ENCODE measurements at places on chromosomes 2 and 18.

- DNase-seq: peak; percentile 80
Observed at GRCh38 chr2:199457147-199458008, at the start of gene SATB2. SATB2 (minus strand) TSS chr2:199457939; CDS start chr2:199456037, 1,902 bp downstream.

GRCh38 chr2:220966636-220967035 is 605.5 kb downstream of the EPHA4 start:
- peak; percentile 93 for DNase-seq

DNA sequence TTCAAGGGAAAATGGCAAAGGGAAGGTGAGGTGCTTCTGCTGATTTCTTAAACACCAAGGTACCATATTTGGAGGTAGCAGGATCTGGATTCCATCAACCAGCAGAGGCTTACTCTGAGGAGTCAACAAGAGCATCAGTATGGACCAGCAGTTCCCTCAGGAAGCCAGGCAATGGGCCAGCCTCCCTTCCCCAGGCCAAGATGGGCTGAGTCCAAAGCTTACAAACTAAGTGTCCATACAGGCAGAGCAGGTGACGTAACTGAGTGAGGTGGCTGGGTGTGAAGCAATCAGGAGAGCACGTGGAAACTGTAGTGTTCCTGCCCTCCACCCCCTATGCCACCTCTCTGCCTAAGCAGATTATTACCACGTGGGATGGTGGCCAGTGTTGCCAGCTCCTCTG is 134.2 kb upstream of the HNRNPA3 start:
- no peak for DNase-seq

DNA sequence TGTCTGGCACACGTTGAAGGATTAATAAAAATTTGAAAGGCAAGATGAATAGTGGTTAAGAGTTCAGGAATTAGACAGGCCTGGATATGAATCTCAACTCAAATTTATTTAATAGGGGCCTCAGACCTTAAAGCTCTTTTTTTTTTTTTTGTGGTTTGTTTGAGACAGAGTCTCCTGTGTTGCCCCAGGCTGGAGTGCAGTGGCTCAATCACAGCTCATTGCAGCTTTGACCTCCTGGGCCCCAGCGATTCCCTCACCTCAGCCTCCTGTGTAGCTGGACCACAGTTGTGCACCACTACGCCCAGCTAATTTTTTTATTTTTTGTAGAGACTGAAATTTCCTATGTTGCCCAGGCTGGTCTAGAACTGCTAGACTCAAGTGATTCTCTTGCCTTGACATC is 3.0 kb downstream of the ZRANB3 start:
- no peak for DNase-seq

DNA sequence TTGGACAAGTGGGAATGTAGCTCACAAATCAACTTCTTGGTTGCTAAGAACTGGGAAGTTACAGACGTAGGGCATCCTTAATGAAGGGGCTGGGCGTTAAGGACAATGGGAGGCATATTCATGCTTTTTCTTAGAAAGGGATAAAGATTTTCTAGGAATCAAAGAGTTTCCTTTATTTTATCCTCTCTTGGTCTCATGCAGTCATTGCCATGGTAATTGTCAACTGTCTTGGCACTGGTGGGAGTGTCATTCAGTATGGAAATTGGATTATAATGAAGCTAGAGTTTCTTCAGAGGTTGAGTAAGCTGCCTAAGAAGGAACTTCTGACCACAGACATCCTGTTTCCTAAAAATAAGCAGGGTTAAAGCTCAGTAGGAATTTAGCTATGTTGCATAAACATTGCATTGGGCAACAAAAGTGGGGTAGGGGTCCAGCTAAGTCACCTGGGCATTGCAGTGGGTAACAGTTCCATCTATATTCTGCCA is 114.0 kb downstream of the LYPD6B start:
- DNase-seq: peak; percentile 47
